Activated naive CD4-positive, alpha-beta T cell (primary cell): ENCODE measurements at places on chromosomes 5 and 9.

DNA sequence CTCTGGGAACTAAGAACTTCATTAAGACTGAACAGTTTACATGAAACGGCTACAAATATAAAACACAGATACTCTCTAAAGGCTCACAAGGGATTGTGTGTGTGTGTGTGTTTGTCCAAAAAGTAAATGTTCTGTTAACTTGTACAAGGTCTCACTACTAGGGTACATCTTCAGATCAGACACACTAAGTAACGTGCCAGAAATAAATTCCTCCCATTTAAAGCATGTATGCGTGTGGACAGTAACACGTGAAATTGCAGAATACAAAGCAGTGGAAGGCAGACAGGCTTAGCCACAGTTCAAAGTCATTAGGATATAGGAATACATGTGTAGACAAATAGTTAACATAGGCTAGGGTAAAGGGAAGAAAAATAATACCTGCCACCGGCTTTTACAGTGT lies 1.8 kb downstream of the BNC2 start:
- no peak for DNase-seq

GRCh38 chr5:15191012-15191411 lies 309.0 kb upstream of the FBXL7 start:
- DNase-seq: no peak

GRCh38 chr9:131010482-131011273 lies 1.7 kb downstream of the LAMC3 start:
- no peak for DNase-seq

DNA sequence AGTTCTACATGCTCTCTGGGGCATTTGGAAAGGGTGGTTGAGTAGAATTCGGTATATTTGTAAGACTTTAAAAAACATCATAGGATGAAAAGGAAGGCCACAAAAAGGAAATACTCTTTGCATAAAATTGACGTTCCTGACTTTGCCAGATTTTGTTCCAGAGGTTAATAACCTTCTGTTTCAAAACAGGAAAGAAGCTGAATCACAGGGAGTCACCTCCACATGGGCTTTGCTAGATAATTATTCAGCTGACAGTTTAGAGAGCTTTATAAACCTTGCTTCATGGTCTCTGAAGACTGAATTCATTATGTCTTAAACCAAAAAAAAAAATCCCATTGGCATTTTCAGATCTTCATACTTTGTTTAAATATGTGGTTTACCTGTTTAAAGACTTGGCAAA lies 203.7 kb downstream of the SEMA6A start:
- no peak for DNase-seq

DNA sequence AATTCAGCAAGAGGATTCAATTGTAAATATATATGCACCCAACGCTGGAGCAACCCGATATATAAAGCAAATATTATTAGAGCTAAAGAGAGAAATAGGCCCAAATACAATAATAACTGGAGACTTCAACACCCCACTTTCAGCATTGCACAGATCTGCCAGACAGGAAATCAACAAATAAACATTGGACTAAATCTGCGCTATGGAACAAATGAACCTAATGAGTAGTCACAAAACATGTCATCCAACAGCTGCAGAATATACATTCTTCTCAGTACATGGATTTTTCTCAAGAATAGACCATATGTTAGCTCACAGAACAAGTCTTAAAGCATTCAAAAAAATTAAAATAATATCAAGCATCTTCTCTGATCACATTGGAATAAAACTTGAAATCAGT lies 86.1 kb upstream of the SLC1A1 start:
- no peak for DNase-seq

GRCh38 chr9:124038790-124039633 lies 27.4 kb downstream of the LHX2 start:
- DNase-seq: no peak

- no peak for DNase-seq
Observed at GRCh38 chr9:93549611-93550010, 26.8 kb upstream of the PHF2 start.

DNA sequence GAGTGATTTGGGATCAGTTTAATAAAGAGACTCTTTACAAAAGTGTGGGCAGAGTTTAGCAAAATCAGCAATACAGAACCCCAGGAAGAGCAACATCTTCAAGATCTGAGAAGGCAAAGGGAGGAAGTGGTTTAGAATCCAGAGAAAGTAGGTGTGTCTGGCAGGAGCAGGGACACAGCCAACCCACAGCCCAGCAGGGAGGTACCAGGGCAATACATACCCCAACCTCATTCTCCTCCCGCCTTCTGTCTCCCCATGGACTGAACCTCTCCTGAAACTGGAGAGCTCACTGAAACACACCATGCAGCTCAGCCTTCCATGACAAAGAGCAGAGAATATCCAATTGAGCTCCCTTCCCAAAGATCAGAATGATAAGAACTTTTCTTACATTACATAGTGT lies 283.4 kb downstream of the PRELID2 start:
- DNase-seq: no peak

- DNase-seq: no peak
Observed at GRCh38 chr5:33433303-33434240, 7.2 kb upstream of the TARS1 start.

DNA sequence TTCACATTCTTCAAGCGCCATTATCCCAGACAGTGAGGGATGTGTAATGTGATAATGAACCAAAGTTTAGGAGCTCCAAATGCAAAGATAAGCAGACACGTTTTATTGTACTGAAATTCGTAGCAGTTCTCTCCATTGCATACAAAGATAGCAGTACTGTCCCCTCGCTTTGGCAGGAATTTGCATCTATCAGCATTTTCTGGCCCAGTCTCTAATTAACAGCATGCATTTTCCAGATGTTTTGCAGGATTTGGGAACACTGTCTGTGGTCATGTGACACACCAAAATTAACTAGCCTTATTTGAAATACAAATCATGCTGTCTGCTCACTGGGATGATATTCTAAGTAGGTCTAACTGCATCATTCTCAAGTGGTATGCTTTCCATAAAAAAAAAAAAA lies 235.9 kb upstream of the TRPM3 start:
- DNase-seq: no peak

DNA sequence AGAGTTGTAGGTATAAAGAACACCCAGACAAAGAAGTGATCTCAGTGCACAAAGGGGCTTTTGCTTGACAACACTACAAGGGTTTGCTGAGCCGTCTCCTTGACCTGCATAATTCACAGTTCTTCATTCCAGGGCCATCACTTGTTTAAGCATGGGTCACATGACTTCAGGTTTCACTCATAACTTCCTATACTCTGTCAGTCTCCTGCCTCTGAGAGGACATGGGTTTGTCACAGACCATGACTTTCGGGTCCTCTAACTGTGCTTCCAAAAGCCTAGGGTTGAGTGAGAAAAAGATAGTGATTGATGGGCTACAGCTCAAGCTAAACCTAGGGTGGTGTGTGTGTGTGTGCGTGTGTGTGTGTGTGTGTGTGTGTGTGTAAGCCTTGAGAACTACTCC lies 166.4 kb downstream of the CDH6 start:
- no peak for DNase-seq

DNA sequence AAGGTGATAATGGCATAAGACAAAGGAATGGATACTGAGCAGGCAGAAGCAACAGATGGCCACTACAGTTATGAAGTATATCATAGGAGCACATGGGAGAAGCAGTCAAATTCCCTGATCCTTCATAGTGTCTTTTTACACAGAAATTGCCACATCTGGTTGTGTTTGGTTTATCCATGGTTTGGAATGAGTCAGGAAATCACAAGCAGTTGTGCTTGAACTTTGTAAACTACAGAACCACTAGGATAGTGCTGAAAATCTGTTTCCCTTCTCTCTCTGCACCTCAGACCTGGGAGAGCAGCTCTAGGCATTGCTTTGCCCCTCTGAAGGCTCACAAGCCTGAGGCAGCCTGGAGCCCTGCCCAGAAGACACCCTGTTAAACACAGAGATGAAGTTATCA lies 134.0 kb downstream of the DMRT2 start:
- no peak for DNase-seq

- DNase-seq: no peak
Observed at GRCh38 chr5:97009212-97009898, 73.5 kb downstream of the LNPEP start.
